ENCODE measurements at places on chromosomes 4 and X. TPM values are rescaled to one million over a fixed set of nuclear protein-coding genes. Genes with fewer than 3 reads are reported as not detected.

DNA sequence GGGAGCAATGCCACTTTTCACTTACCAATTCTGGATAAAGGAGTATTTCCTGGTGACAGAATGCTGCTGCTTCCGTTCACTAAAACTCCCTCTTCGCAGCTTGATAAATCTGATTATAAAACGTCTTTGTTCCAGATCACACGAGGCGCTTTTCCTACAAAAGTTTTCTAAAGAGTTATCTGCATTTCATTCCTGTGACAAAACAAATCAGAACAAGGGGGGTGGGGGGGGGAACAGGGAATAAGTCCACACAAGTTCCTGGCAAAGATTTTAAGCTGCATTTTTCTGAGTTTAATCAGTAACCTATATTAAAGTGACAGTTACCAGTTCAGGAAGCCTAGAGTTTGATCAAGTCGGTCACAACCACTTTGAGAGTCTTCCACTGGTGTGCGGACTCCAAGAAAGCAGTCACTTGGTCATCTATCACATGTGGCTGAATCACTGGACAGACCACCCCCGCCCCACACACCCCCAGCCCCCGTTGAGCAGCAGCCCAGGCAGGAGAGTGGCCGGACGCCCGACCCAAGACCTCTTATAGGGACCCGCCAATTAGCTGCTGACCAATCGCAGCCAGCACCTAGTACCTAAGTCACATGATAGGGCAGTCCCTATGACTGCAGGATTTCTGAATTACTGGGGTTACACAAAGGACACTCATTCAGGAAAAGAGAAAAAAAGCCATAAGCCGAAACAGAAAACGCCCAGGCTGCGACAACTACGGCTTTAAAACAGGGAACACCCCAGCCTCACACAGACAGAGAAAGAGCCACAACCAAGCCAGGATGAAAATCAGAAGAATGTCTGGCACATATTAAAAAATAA is 569.3 kb upstream of the DIPK2B start:
- no peak for DNase-seq

The TEX13D gene
- total RNA-seq = not detected

DNA sequence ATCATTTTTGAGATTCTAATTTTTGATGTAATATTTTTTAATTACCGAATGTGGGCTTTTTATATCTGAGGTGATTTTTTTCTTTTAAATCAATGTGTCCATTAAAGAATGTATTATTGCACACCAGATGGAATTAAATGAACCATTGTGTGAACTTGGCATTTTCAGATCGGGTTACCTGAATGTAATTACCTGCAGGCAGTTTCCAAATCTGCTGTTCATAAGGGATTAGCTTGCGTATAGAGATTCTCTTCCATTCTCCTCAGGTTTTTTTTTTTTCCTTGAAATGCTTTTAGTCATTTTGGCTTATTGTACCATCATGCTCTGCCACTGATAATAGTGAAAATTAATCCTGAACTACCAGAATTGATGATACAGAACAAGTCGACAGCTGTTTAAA is 511.5 kb upstream of the ATOH1 start:
- no peak for DNase-seq

DNA sequence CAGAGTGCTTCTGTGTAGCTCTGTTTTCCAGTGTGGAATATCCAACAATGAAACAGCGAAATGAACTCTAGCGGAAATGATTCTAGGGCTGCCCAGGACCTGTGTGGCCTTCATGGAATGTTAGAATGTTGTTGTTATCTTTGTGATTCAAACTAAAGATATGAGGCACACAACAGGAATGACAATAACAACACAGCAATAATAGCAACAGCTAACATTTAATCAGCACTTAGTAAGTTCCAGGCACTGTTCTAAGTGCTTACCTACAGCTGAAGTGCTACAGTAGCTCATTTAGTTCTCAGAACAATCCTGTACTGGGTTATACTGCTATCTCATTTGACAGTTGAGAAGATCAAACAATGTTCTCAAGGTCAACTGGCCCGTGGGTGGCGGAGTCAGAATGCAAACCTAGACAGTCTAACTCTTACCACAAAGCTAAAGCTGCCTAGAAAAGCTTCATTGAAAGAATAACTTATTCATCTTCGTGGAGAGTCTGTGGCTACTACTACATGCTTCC is 63.7 kb downstream of the MAML3 start:
- DNase-seq = no peak

The CYLC1 gene
- total RNA-seq = not detected

GRCh38 chr4:16000708-16001483 is 37.9 kb upstream of the FGFBP2 start:
- no peak for DNase-seq

The EMCN gene
- total RNA-seq = not detected

Data from H9 (cell line).